ENCODE measurements at places on chromosomes 1 and 21. TPM values are rescaled to one million over a fixed set of nuclear protein-coding genes. Genes with fewer than 3 reads are reported as not detected.
A peak's percentile ranks its signal among the peaks of the same experiment; 100 is the strongest.

- no peaks in the 10 kb centered on the region for H3K27me3 ChIP-seq
- H3K4me3 ChIP-seq, result no peak overlapping the region
- H3K27ac ChIP-seq, result no peak overlapping the region
- H3K4me1 ChIP-seq, result no peaks in the 10 kb centered on the region
These were observed 101.5 kb upstream of the ARHGEF16 start for GRCh38 chr1:3352952-3353331.

DNA sequence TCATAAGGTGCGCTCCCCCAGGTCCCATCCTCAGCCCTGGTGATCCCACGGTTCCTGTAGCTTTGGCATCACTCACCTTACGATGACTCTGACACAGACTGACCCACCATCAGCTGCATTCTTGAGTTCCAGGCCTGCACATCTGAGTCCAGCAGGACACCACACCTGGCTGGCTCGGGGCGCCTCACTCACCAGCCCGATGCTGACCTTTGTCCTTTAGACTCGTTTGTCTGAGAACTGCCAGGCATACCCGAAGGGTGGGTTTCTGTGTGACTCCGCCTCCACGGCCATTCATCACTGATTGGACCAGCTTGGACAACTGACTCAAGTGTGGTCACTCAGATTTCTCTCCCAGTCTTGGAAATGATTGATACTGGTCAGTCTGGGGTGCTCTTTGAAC lies 129.4 kb upstream of the CSF3R start:
- H3K36me3 ChIP-seq, result no peaks in the 10 kb centered on the region
- DNase-seq, result no peak
- H3K4me1 ChIP-seq, result no peaks in the 10 kb centered on the region
- H3K27me3 ChIP-seq, result no peaks in the 10 kb centered on the region
- no peak overlapping the region for H3K27ac ChIP-seq

Gene FAM78B
- total RNA-seq, result 0.79 TPM

DNA sequence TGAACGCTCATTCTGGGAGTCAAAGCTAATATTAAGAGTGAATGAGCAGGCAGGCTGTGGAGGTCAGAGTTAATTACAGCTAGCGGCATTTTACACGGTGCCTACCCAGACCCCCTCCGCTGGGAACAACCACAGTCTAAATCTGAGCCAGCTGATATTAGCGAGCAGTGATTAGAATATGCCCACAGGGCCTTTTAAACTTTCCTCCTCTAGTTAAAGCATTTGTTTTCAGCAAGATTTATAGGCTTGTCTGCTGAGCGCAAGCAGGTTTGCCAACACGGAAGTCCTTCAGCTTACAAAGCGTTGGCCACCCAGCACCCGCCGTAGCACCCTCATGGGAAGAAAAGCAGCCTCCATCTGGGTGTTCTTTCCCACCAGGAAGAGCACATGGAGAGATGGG lies 72.1 kb downstream of the LMX1A start:
- no peak overlapping the region for H3K4me3 ChIP-seq
- DNase-seq, result no peak
- no peaks in the 10 kb centered on the region for H3K36me3 ChIP-seq

- no peaks in the 10 kb centered on the region for H3K4me1 ChIP-seq
- no peak for DNase-seq
- H3K27ac ChIP-seq, result no peak overlapping the region
- no peaks in the 10 kb centered on the region for H3K36me3 ChIP-seq
- H3K27me3 ChIP-seq, result peaks cover 7% of the 10 kb centered on the region
- no peak overlapping the region for H3K4me3 ChIP-seq
These were observed 35.5 kb upstream of the IGSF21 start for GRCh38 chr1:18072066-18072465.

DNA sequence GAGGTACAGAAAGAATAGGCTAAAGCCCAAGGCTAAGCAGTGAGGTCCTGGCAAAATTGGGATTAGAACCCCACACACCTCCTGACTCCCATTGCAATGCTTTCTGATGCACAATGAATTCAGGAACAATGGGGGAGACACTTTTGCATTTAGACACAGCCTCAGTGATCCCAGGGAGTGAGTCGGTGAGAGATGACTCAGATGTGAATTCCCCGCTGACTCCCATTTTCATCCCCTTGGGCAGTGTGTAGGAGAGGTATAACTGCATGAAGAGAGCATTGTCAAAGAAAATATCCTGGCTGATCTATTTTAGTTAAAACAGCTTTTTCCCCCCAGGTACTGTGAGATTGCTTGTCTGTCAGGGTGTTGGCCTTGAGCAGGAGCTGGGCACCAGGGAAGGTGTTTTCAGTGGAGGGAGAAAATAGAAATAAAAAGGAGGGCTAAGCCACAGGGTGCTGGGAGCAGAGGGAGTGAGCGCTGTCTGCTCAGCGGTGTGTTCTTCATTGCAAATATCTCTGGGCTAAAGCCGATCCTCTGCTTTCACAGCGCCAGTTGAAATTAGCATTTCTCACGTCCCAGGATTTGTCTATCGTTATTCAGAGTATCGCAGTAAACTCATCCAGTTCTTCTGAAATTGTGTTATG lies 247.7 kb upstream of the PTBP2 start:
- DNase-seq, result no peak
- H3K4me1 ChIP-seq, result no peaks in the 10 kb centered on the region
- H3K27me3 ChIP-seq, result no peaks in the 10 kb centered on the region
- H3K27ac ChIP-seq, result no peak overlapping the region

Gene TRNP1
- 0.49 TPM for total RNA-seq

DNA sequence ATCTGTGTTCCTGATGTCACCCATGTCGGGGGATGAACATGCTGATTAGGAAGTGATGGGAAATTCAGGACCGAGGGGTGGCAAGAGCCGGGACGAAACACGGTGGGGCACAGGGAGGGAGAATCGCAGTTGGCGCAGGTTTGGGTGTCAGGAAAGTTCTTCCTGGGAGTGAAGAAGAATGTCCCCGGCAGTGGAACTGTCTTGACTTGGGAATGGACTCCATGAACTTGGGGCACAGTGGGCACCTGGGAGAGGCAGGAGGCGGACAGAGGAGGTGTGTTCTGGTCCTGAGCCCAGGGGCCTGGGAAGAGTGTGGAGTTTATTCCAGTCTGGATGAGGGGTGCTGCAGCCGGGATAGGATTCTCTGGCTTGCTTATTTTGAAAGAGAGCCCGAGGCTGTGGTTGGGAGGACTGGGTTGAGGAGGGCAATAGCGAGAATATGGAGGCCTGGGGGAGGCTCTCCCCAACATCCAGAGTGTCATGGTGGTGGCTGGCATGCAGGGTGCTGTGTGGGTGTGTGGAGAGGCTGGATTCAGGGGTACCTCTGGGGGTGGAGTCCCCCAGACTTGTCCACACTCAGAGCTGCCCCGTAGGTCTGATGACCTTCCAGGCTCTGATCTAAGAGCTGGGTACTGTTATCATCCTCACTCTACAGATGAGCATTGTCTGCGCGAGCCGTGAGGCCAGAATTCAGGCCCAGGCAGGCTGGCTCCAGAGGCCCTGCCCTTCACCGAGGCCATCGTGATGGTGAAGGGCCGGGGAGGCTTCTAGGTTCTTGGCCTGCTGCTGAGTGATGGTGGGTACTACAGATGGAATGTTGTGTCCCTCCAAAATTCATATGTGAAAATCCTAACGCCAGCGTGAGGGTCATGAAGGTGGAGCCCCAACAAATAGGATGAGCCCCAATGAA lies 274.5 kb upstream of the C1orf174 start:
- DNase-seq, result no peak
- H3K4me1 ChIP-seq, result no peaks in the 10 kb centered on the region
- no peaks in the 10 kb centered on the region for H3K36me3 ChIP-seq
- peaks cover 9% of the 10 kb centered on the region for H3K27me3 ChIP-seq
- H3K27ac ChIP-seq, result no peak overlapping the region
- no peak overlapping the region for H3K4me3 ChIP-seq

Gene SLC5A9
- not detected for total RNA-seq

DNA sequence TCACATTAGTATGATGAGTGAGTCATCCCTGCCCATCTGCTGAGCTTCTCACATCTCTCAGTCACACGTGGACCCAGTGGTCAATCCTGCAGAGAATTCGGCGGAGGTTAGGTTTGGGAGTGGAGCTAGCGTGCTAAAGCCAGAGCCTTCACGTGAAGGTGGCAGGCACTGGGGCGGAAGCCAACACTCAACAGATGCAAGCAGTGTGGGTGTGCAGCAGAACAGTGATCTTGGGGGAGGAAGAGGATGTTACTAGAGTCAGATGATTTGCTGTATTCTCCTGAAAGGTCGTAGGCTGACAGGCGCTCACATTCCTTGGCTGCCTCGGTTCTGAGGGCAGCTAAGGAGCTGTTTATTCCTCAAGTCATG lies 6.7 kb downstream of the C1orf115 start:
- no peaks in the 10 kb centered on the region for H3K4me1 ChIP-seq
- no peak for DNase-seq
- H3K36me3 ChIP-seq, result no peaks in the 10 kb centered on the region
- H3K4me3 ChIP-seq, result no peak overlapping the region

GRCh38 chr1:212217633-212218032 lies 67.6 kb upstream of the PPP2R5A start:
- H3K4me1 ChIP-seq, result peaks cover 25% of the 10 kb centered on the region
- no peak for DNase-seq
- H3K4me3 ChIP-seq, result no peak overlapping the region
- H3K27ac ChIP-seq, result no peak overlapping the region
- no peaks in the 10 kb centered on the region for H3K27me3 ChIP-seq

DNA sequence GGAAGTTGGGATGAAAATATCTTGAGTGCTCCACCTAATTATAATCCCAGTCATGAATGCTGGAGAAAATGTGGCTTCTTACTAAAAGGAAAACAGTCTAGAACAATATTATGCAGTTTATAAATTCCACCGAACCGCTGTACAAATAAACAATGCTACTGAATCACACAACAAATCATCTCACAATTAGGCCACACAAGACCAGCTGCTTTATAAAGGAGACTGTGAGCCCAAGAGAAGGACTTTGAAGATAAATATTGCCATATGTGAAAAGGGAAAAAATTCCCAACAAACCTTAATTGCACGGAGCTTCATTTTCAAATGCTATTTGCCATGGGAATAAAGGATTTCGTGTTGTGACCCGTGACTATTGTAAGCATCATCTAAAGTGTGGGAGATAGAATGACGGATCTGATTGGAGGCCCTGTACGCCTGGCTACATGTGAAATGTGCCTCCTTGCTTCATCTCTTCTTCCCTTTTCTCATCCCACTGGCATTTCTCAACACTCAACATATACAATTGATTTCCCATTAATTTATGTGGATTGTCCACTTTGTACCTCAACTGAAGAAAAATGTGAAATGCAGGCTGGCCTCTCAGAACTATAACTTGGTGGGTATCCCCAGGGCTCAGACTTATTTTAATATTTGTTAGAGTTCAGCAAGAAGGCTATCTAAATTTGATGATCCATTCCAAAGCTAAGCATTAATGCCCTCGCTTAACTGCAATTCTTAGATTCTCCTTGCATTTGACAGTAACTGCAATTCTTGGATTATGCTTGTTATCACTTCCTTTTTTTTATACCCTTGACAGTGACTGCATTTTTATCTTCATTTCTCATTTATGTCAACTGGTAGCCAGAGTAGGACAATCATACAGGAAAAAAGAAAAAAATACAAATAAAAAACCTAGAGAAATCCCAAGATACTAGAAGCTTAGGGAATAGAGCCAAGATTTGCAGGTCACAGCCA lies 122.3 kb downstream of the TGFB2 start:
- peaks cover 11% of the 10 kb centered on the region for H3K27me3 ChIP-seq
- DNase-seq, result no peak
- no peak overlapping the region for H3K27ac ChIP-seq
- H3K4me1 ChIP-seq, result no peaks in the 10 kb centered on the region
- no peaks in the 10 kb centered on the region for H3K36me3 ChIP-seq
- H3K4me3 ChIP-seq, result no peak overlapping the region

GRCh38 chr1:222618001-222618879 lies at the start of gene MIA3:
TSS of gene MIA3 (plus strand) at chr1:222618097. CDS start at chr1:222618111, 14 bp downstream.
- H3K27ac ChIP-seq, result peak within 1 kb of the TSS; percentile 93
- peak; percentile 79 for DNase-seq
- peak within 1 kb of the TSS; percentile 90 for H3K4me3 ChIP-seq
- peaks cover 15% of the 10 kb centered on the region for H3K27me3 ChIP-seq
- peaks cover 28% of the 10 kb centered on the region for H3K4me1 ChIP-seq
- H3K36me3 ChIP-seq, result peaks cover 3% of the 10 kb centered on the region

Gene OR6N1
- total RNA-seq, result not detected

- no peak overlapping the region for H3K27ac ChIP-seq
- H3K27me3 ChIP-seq, result no peaks in the 10 kb centered on the region
- no peaks in the 10 kb centered on the region for H3K36me3 ChIP-seq
These were observed 158.9 kb downstream of the ST6GALNAC5 start for GRCh38 chr1:77026135-77026534.

GRCh38 chr21:33020558-33021100 lies 5.1 kb upstream of the OLIG2 start:
- no peak overlapping the region for H3K27ac ChIP-seq
- H3K4me3 ChIP-seq, result peak overlapping the region; percentile 75
- peaks cover 36% of the 10 kb centered on the region for H3K4me1 ChIP-seq
- no peak for DNase-seq
- H3K36me3 ChIP-seq, result no peaks in the 10 kb centered on the region

DNA sequence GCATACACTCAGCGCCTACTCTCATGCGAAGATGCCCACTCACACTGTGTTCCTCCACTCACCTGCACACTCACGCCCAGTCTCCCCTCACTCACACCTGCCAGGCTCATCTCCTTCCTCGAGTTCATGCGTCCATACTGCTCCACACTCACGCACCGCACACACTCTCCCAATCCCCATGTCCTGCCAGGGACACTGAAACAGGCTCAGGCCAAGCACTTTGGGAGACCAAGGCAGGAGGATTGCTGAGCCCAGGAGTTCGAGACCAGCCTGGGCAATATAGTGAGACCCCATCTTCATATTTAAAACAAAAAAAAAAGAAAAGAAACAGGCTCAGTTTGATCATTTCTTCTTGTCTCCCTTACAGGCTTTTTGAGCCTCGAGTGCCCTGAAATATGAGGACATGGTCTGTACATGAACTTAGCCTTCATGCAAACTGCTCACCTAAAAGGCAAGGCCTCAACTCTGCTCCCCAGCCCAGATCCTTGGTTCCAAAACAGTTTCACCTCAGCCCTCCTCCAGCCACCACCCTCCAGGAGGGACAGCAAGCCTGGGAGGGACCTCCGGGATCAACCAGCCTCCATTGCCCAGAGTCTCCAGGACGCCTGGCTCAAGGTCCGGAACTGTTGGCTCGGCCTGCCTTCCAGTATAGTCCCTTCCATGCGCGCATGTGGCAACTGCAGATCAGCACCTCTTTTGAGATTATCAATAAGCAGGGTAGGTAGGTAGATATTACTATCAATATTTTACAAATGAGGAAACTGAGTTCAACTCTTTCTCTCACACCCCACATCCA lies 2.4 kb upstream of the PTAFR start:
- peaks cover 71% of the 10 kb centered on the region for H3K27me3 ChIP-seq
- DNase-seq, result no peak
- no peak overlapping the region for H3K4me3 ChIP-seq
- no peaks in the 10 kb centered on the region for H3K36me3 ChIP-seq

Data from activated T-cell treated with anti-CD3 and anti-CD28 coated beads, Interleukin-2, amount 50 U/mL, for 72 hours (primary cell).